NCI-H748 treated with DMSO at 0.1 percent for 48 hours (cell line): ENCODE measurements at places on chromosomes 4 and X.

GRCh38 chrX:40550066-40550465 lies 30.7 kb upstream of the ATP6AP2 start:
- DNase-seq, result peak; percentile 41

GRCh38 chrX:3326681-3327080 lies 19.8 kb downstream of the MXRA5 start:
- DNase-seq, result no peak

- DNase-seq, result no peak
Measured at GRCh38 chrX:120463241-120463640, 5.9 kb downstream of the LAMP2 start.

DNA sequence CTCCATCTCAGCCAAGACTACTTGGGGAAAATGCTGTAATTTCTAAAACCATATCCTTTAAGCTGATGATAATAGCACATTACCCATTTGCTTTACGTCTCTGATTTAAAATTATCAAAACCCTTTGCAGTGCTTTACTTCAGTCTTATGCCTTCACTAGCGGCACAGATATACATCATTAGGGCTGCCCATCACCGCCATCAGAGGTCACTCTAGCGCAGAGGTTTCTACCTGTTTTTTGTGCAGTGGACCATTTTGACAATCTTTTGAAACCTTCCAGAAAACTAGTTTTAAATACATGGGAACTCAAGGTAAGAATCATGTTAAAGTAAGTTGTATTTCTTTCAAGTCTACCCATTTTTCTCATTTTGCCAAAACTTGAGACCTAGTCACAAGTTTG lies 592.5 kb downstream of the PPARGC1A start:
- DNase-seq, result no peak

DNA sequence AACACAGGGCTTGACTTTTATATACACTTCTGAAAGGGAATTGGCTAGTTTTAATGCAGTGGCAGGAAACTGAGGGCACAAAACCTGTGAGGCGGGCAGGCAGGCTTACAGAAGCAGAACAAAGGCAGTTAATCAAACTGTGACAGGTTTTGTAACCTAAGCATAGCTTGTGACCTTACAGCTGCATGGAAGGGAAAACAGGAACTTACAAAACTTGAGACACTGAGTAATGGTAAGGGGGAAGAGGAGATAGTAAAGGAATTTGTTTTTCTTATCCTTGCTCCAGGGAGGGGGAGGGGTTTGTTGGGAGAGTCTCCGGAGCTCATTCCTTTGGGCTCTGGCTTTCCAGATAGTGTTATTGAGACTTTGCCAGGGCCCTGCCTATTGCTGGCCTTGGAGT lies 55.6 kb downstream of the SLITRK4 start:
- DNase-seq, result no peak

DNA sequence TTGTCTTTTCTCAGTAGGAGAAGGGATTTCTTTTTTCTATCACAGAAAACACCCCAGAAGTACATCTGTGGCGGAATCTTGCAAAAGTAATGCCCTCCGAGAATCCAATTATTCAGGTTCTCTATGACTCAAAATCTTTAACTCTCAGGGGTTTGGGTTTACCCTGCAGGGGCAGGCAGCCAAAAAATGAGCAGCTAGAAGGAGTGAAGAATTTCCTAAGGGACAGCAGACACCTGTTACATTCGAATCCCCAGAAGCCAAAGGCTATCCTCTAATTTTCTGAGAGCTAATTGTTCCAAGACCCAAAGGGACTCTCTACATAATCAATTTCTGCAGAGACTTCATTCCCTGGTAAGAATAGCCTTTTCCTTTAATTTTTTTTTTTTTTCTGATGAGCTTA lies 27.5 kb upstream of the CBR4 start:
- DNase-seq, result no peak

- DNase-seq, result peak; percentile 39
Measured at GRCh38 chr4:152189451-152190179, 346.3 kb downstream of the FBXW7 start.

DNA sequence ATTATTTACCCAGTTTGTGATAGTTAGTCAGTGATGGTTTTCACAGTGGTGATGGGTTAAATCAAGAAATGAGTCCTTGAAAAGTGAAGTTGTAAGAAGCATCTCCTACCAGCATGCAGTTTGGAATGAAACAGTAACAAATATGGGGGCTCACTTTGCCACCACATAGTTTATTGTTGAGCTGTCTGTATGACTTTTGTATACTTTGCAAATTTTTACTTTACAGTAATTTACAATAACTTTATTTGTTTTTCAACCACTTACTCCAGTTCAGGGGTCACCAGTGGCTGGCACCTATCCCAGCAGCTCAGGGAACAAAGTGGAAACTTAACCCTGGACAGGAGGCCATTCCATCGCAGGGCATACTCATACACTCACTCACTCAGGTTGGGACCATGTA lies 64.5 kb upstream of the ANKRD50 start:
- DNase-seq, result no peak

GRCh38 chr4:76703123-76703490 lies 194.8 kb downstream of the SOWAHB start:
- no peak for DNase-seq

DNA sequence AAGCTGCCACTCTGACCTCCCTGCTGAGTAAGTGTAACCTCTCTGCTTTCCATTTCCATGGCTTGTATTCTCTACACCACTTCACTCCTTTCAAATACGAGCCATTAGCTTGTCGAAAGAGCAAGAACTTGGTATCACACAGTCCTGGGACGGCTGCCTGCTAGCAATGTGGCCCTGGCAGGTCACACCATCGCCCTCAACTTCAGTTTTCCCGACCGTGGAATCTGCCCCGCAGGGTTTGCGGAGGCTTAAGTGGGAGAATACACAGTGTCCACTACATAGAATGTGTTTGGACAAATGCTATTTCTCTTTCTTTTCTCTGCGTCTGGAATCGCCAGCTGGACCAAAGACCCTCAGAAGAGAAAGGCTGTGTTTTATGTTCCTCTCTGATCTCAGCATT lies 78.6 kb upstream of the STOX2 start:
- no peak for DNase-seq

GRCh38 chr4:120209706-120210105 lies 143.1 kb upstream of the MAD2L1 start:
- no peak for DNase-seq

- DNase-seq, result no peak
Measured at GRCh38 chrX:12372111-12372510, 233.8 kb downstream of the FRMPD4 start.

DNA sequence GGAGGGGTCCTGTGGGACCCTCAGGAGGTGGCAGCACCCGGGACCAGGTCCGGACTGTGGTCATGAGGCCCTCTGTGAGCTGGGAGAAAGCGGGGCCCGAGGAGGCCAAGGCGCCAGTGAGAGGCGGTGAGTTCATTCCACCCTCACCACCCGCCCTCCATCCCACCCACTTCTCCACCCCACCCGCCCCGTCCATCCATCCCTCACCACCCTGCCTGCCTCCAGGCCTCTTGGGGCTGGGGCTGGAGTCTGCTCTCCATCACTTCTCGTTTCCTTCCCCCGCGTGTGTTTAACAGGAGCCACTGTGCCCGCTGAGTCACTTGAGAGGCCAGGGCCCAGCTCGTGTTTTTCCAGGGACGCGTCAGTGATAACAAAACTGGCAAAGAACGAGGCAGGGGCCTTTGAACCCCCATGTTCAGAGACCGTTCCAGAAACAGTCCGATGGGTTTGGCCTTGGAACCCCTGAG lies 6.2 kb downstream of the SH3TC1 start:
- no peak for DNase-seq

- DNase-seq, result no peak
Measured at GRCh38 chrX:129717892-129718291, 20.9 kb upstream of the XPNPEP2 start.

DNA sequence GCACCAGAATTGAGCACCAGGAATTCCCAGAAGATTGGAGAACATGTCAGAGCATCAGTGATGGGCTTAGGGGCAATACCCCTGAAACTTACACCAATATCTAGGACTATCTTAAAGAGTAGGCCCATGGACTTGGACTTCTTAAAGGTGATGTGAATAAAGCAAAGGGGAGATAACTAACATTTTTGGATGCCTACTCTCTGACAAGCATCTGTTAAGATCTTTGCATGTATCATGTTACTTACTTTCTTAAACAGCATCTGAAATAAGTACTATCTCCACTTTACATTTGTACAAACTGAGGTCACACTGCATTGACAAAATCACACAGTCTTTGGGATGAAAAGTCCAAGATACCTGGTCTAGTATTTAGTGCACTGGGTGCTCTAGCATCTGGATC lies 258.6 kb upstream of the ARSJ start:
- DNase-seq, result no peak

GRCh38 chr4:1783015-1783414 lies 10.1 kb upstream of the FGFR3 start:
- no peak for DNase-seq

- no peak for DNase-seq
Measured at GRCh38 chr4:99628040-99628439, 29.6 kb downstream of the C4orf54 start.

GRCh38 chrX:123256378-123256777 lies 72.3 kb downstream of the GRIA3 start:
- no peak for DNase-seq

DNA sequence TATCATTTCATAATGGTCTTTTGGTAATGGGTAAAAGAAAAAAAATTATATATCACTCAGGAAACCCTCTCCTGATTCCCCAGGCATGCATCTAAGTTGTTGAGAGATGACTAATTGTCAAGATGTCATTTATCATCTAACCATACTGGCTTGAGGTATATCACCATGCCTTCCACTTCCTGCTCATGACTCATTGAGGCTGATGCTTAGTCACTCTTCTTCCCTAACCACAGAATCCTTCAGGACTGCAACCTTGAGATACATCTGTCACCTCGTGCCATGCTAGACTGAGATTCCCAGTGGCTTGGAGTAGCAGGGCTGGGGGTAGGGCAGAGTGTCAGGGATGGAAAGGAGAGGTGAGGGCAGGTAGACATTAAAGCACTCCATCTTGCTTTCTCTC lies 782.5 kb upstream of the INTU start:
- DNase-seq, result no peak

GRCh38 chr4:120081726-120082125 lies 15.1 kb upstream of the MAD2L1 start:
- DNase-seq, result no peak

GRCh38 chr4:150395872-150396271 lies 186.1 kb upstream of the MAB21L2 start:
- DNase-seq, result no peak

GRCh38 chrX:36035550-36035949 lies 116.0 kb downstream of the CFAP47 start:
- DNase-seq, result no peak

GRCh38 chr4:20356565-20356964 lies 104.9 kb downstream of the SLIT2 start:
- peak; percentile 70 for DNase-seq

- no peak for DNase-seq
Measured at GRCh38 chr4:110396963-110397362, 79.0 kb upstream of the ENPEP start.

- DNase-seq, result no peak
Measured at GRCh38 chr4:168397611-168398169, 79.1 kb upstream of the DDX60 start.

GRCh38 chr4:184819786-184820185 lies 6.0 kb downstream of the ACSL1 start:
- DNase-seq, result no peak

GRCh38 chr4:175773566-175773965 lies 38.5 kb downstream of the GPM6A start:
- peak; percentile 70 for DNase-seq

DNA sequence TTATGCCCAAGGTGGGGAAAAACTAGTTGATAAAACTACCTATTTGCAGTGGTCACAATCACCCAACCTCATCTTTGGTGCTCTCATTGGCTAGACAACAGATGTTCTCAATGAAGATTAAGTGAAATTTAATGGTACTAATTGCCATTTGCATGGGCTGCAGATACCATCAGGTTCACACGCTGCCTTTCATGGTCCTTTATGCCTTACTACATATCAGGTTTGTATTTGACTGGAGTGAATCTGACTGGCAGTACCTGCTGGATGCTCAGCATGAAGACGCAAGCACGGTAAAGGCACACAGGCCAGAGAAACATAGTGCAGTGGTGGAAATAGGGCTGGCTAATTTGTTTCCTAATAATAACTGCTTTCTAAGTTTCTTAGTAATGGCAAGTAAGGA lies 48.3 kb downstream of the DCX start:
- no peak for DNase-seq

- DNase-seq, result no peak
Measured at GRCh38 chrX:48520976-48521352, 644 bp upstream of the EBP start.

GRCh38 chrX:29299684-29300083 lies 712.4 kb downstream of the IL1RAPL1 start:
- DNase-seq, result peak; percentile 87

- no peak for DNase-seq
Measured at GRCh38 chr4:102431608-102431961, 69.6 kb upstream of the NFKB1 start.

- no peak for DNase-seq
Measured at GRCh38 chr4:7397206-7398103, 37.3 kb downstream of the PSAPL1 start.

DNA sequence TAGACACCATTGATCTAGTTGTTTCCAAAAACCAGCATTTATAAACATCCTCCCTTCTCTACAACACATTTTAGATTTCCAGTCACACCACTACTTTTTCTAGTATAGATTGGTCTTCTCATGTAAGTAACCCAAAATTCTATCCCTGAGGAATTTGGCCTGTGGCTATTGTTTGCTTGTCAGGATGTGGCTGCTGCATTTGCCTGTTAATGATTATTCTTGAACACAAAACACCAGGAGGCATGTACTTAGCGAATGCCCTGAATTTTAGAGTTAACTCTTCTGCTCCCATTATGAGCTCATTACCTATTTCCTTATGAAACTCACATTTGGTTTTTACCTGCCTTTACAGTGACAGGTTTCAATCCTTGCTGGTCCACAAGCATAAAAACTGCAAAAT lies 102.0 kb upstream of the FSTL5 start:
- no peak for DNase-seq

- no peak for DNase-seq
Measured at GRCh38 chrX:110159235-110159634, 156.3 kb downstream of the TMEM164 start.

GRCh38 chr4:177789610-177790009 lies 347.4 kb upstream of the AGA start:
- DNase-seq, result no peak

GRCh38 chrX:120560405-120560841 lies 339 bp downstream of the CUL4B start:
- DNase-seq, result no peak

- no peak for DNase-seq
Measured at GRCh38 chrX:152165033-152165743, 26.8 kb upstream of the MAGEA10 start.
